Upper lobe of right lung (tissue), 1 donor: ENCODE measurements at places on chromosomes 1 and 21. TPM values are rescaled to one million over a fixed set of nuclear protein-coding genes. Genes with fewer than 3 reads are reported as not detected.

The RBM11 gene
- total RNA-seq, result 1.7 TPM

GRCh38 chr1:84722794-84723193 lies 32.5 kb upstream of the SSX2IP start:
- no peak for DNase-seq

The HNRNPCL1 gene
- total RNA-seq, result not detected

- DNase-seq, result no peak
Measured at GRCh38 chr1:3744646-3745045, 7.6 kb upstream of the CCDC27 start.

GRCh38 chr1:163346326-163346870 lies 24.6 kb downstream of the NUF2 start:
- DNase-seq, result no peak

The AHCTF1 gene
- total RNA-seq, result 28.8 TPM

The AMIGO1 gene
- total RNA-seq, result 13.3 TPM

GRCh38 chr1:236144033-236144432 lies 1.7 kb downstream of the GPR137B start:
- DNase-seq, result no peak

The PTP4A2 gene
- total RNA-seq, result 244 TPM

DNA sequence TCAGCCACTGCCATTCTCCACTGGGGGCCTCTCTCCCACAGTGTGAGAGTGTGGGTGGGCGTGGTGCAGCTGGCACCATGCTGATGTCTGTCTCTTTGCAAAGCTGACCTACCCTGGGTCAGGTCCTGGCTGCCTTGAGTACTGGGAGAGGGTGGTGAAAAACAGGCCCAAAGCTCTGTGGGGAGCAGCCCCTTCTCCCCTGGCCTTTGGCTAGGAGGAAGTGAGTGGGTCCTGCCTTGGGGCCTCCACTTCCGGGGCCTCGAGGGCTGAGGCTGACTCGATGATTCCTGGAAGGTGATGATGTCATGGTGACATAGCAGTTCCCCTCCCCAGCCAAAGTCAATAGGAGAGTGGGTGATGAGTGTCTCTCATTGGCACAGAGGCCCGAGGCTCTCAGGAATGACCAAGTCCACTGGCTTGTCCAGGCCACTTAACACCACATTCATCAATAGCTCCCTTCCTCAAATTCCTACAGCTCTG lies 53.0 kb downstream of the IER5 start:
- DNase-seq, result no peak

The OXCT2 gene
- 0.43 TPM for total RNA-seq

DNA sequence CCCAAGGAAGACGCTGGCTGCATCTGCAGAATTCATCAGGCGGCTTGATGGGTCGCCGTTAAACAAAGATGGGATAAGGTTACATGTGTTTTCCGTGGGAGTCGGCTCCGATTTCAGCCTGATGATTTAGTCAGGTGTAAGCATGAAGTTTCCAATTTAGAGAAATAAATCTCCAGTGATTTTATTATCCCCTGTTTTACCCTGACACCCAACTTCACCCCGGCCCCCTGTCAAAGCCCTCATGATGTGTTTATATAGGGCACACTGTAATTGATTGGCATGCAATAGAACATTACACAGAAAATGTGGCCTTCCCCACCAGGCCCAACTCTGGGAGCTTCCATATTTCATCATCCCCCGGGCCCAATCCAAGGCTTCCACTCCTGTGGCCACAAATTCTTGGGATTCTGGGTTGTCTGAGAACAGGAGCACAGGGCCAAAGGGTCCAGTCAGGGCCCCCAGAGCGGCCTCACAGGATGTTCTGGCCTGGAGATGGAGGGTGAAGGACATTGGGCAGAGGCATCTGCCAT lies 72.5 kb downstream of the FOXD2 start:
- DNase-seq, result no peak

The MMEL1 gene
- total RNA-seq, result 3.2 TPM

DNA sequence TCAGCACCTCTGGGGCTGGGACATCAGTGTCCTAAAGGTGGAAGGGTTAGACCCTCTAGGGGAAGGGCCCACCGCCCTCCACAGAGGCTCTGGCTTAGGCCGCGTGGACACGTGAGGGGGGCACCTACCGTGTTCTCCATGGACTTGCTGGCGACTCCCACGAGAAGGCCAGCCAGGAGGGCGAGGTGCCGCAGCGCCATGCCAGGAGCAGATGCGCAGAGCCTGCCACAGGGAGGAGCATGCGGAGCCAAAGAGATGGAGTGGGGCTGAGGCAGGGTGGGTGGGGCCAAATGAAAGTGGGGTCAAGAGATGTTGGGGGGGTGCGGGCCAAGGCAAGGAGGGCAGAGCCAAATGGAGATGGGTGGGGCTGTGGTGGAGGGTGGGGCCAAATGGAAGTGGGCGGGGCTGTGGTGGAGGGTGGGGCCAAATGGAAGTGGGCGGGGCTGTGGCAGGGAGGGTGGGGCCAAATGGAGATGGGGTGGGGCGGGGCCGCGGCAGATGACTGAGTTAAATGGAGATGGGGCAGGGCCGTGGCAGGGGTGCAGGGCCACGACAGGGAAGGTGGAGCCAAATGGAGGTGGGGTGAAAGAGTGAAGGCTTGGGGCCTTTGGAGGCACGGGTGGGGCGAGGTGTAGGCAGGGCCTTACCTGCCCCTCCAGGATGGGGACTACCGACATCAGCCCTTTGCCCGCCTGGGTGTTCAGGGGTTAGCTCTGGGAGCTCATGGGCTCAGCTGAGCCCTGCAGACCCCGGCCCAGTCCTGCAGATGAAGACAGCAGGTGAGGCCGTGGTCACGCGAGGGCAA lies 17.4 kb upstream of the RNF223 start:
- peak; percentile 61 for DNase-seq

The CFAP126 gene
- total RNA-seq, result not detected

DNA sequence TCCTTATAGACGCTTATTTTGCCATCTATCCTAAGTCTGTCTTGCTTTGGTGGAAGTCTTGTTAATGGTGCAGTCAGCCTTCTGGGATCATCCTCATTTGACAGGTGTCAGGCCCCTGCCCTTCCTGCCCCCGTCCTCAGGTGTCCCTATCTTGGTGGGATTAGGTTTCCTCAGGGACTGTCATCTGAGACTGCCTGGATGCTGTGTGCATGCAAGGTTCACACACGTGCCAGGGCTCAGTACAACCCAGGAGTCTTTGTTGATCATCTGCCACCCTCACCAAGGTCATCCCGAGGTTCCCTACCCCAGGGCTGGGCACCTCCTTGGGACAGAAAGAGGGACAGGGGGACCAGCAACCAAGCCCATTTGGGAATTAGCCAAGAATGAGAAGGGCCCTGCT lies 18.0 kb downstream of the PADI2 start:
- DNase-seq, result no peak

DNA sequence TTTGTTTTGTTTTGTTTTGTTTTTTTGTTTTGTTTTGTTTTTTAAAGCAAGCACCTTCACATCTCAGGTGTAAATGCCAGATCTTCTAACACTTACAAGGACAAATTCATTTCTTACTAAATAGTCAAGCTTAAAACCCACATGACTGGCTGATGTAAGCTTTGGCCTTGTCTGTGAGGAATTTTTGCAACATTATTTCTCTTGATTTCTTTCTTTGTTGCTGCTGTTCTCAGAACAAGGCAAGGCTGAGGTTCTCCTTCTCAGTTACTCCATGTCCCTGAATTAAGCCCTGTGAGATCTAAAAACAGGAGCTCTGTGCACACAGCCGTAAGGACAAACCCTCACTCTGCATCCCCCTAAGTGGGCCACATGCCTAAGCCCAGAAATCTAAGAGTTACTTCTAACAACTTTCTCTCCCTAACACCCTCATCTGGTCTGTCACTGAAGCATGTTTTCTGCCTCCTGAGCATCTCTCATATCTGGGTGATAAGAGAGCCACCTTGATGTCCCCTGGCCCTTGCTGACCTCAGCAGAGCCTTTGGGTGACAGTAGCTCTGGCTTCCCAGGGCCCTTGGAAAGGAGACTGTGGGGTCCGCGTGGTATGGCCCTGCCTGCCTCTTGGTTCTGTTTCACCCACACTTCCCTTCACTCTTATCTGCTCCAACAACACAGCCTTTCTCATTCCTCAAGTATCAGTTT lies 81.2 kb upstream of the HOOK1 start:
- no peak for DNase-seq
